ENCODE measurements at places on chromosomes 1 and 21.

- peak; percentile 58 for DNase-seq
Measured at GRCh38 chr1:170692866-170693575, 29.1 kb downstream of the PRRX1 start.

DNA sequence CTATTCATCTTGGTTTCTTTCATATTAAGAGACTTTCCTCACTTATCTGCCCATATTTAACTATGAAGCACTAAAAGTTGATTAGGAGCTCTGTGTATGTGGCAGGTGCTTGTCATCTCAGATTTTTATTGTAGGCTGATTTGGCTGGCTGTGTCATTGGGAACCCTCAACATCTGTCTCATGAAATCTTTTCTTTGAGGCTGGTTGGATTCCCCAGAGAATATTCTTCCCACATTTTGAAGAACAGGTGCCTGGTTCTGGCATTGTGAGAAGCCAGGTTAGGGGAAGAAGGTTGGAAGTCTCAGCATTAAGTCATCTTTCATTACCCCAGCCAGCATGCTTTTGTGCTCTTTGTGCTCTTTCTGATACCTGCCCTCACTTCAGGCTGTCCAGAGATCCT, 37.1 kb downstream of the EEIG2 start:
- DNase-seq, result no peak

- DNase-seq, result peak; percentile 69
Measured at GRCh38 chr1:12439073-12439472, 178.9 kb downstream of the DHRS3 start.

DNA sequence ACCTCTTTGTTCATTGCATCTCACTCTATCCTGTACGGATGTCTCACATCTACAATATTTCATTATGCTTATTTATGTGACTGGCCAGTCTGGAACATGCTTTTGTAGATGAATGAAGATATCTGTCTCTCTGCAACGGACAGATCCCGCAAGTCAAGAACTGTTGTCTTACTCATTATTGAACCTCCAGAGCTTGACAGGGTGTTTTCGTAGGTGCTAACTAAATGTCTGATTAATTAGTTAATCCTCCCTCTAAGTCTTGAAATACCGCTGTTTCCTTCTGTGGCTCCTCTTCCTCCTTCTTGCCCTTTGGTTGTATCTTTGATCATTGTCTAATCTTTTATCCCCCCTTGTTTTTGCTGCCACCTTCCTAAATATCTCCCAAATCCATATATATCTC, 3.2 kb upstream of the C1orf162 start:
- DNase-seq, result no peak

DNA sequence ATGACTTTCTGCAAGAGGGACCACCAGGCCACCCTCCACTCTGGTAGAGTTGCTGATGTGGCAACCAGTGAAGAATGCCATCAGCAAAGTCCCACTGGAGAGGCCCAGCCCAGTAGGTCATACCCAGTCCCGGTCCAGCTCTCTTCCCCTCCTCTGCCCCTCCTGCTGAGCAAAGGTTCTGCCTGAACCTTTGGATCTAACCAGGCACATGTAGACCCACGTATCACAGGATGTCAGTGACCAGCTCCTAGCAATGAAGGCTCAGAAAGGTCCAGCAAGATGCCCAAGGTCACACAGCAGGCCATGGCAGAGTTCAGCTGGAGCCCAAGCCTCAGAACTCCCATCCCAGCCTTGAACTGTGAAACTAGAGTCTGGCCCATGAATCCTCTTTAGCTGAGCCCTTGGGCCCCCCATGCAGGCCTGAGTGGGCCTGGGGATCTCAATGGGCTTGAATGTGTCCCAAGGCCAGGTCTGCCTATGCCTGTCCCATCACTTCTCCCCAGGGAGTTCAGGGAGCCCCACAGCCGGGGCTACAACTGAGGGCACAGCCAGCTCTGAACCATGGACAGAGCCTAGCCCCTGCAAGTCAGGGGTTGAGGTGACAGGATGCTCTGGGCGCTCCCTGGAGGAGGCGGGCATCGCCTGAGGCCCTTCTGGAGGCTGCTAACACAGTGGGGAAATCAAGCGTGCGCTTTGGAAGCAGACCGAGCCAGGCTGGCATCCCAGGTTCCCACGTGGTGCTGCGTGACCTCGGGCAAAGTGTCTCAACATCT, 21.4 kb upstream of the PADI1 start:
- no peak for DNase-seq

GRCh38 chr1:202047977-202048376, 37.6 kb downstream of the ELF3 start:
- DNase-seq, result no peak

DNA sequence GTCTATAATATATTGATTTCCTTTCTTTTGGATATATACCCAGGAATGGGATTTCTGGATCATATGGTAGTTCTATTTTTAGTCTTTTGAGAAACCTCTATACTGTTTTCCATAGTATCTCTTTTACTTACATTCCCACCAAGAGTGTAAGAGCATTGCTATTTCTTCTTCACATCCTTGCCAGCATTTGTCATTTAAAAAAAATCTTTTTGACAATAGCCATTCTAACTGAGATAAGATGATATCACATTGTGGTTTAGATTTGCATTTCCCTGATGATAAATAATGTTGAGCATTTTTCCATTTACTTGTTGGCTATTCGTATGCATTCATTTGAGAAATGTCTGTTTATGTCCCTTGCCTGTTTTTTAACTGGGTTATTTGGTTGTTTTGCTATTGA, 467.4 kb downstream of the COL11A1 start:
- DNase-seq, result peak; percentile 2

GRCh38 chr1:63618011-63618410, 24.8 kb downstream of the PGM1 start:
- peak; percentile 48 for DNase-seq

DNA sequence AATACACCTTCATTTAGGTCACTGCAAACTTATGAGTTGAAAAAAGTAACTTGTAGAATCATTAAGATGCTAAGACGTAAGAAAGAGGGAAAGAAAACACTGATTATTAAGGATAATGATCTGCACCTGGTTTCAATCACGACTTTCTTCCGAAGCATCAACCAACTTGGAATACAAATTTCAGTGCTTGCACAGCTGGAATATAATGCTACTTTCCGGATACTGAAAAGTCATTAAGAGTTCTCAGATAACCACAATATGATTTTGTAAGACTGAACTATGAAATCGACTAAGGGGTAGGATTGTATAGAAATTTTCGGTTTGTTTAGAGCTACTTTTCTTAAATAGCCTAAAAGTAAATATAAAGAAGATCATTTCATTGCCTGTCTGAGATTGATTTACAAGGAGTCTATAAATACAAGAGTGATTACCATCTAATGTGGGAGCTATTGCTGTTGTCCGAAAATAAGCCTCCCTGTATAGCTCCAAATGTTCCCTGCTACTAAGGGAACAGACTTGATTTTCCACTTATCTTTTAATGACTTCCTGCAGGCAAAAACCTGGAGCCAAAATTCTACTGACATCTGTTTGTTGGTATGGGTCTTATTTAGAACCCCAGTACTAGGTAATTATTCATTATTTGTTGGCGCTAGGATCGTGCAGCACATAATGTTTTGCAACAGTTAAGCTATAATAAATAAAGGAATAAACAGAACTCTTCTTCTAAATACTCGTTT, 673.3 kb downstream of the KCNT2 start:
- no peak for DNase-seq

GRCh38 chr1:178388418-178389145, 108.2 kb downstream of the CLEC20A start:
- DNase-seq, result peak; percentile 22

- DNase-seq, result no peak
Measured at GRCh38 chr1:237500566-237500965, 390.2 kb downstream of the ZP4 start.

GRCh38 chr1:95252422-95252821, 18.4 kb downstream of the RWDD3 start:
- no peak for DNase-seq

DNA sequence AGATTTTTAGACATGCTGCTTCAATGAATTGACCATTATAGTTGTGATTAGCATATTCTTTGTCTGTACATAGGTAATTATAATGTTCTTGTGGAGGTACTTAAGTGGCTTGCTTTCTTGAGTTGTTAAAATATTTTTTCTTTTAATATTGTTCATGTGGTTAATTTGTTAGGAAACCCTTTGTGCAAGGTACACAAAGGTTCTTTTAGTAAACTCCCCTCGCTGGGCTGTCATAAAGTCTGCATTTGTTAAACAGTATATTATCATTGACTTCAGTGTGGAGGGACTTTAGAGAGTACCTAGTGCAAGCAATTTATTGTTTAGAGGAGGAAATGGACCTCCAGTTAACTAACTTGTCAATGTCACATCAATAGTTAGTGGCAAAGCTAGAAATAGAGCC, 52.5 kb downstream of the DISP1 start:
- DNase-seq, result no peak

DNA sequence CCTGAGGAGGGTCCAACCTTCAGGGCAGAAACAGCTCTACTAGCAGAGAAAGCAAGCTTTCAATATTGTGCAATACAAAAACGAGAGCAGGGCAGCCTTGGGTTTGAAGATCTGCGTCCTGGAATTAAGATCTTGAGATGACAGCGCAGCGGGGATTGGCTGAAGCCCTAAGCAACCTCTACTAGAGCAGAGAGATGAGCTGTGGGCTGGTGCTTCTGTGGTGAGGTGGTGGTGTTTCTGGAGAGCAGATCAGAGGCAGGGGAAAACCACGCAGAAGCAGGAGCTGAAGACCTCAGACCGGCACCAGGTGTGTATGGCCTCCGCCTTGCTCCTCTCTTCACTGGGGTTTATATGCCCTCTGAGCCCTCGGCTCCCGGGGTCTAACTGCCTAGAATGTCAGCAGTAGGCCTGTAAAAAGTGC, 12.5 kb downstream of the TRAF3IP3 start:
- no peak for DNase-seq

GRCh38 chr1:243497939-243498681, 242.3 kb downstream of the SDCCAG8 start:
- DNase-seq, result no peak

- no peak for DNase-seq
Measured at GRCh38 chr1:8359617-8360481, 41.9 kb downstream of the SLC45A1 start.

DNA sequence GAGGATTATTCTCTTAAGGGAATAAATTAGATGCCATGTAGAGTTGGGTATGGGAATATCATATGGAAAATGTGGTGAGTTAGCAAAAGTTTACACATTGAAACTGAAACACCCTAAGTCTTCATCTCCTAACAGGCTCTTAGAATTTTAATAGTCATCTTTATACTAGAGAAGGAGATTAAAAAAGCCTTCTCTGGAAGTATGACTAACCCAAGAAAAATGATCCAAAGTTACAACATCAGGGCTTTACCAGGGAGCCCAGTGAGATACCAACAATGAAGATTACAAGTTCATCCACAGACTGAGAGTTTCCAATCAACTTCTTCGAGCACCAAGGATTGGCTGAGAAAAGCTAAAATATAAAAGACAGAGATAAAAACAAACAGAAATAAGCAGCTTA, 70.0 kb upstream of the KIAA0040 start:
- DNase-seq, result no peak

- DNase-seq, result no peak
Measured at GRCh38 chr1:112868191-112868590, 87.8 kb downstream of the SLC16A1 start.

GRCh38 chr1:80171631-80172030, 1165.1 kb upstream of the ADGRL4 start:
- no peak for DNase-seq

- no peak for DNase-seq
Measured at GRCh38 chr1:109488201-109488600, 4.5 kb downstream of the ATXN7L2 start.

GRCh38 chr1:64711266-64711665, 33.6 kb upstream of the RAVER2 start:
- DNase-seq, result no peak

GRCh38 chr1:7579016-7579415, 192.1 kb upstream of the VAMP3 start:
- no peak for DNase-seq

DNA sequence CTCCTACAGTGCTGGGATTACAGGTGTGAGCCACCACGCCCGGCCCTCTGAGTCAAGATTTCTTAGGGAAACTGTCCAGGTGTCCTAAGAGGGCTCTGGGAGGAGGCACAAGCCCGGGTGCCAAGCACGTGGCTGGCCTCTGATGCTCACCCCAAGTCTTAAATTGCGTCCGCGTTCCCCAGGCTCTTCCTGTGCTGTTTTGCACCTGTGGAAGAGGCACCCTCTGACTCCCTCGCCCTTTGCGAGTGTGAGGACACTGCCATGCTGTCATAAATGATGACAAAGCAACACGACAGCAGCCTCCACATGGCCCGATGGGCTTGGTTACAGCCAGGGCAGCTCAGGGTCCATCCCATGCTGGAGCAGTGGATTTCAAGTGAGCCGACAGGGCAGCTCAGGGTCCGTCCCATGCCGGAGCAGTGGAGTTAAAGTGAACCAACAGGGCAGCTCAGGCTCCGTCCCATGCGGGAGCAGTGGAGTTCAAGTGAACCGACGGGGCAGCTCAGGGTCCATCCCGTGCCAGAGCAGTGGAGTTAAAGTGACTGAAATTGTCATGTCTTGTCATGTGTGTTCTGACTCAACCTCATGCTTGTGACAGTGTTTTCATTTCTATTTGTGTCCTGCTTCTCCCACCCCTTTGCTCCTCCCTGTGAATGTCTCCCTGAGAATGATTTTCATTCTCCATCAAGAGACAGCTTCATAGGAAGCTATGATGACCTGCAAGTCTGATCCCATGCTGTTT, 33.9 kb downstream of the PCNT start:
- no peak for DNase-seq

DNA sequence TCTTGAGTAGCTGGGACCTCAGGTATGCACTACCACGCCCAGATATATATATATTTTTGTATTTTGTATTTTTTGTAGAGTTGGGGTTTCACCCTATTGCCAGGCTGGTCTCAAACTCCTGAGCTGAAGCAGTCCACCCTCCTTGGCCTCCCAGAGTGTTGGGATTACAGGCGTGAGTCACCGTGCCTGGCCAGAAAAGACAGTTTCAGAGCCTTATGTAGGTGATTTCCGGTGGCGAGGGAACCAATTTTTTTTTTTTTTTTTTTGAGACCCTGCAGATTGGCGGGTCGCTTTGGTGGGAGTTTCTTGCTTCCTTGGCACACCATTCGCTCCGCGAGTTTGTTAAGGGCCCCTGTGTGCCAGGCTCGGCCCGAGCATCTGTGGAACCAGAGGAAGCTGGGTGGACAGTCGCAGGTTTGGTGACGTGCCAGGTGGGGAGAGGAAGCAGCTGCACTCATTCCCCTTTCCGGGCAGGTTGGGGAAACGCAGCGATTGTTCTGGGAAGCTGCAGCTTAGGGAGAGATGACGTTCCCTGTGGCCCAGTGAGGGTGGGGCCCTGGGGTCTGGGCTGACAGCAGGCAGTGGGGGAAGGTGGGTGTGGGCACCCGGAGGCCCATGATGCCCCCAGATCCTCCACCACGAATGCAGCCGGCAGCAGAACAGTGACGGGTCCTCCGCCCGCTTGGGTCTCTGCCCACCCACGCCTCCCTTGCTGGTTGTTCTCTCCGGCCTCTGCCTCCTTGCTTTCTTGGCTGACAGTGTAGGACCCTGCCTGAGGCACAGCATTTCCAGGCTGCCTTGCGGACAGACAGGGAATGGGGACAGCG, 25.1 kb downstream of the SPSB1 start:
- DNase-seq, result peak; percentile 66

DNA sequence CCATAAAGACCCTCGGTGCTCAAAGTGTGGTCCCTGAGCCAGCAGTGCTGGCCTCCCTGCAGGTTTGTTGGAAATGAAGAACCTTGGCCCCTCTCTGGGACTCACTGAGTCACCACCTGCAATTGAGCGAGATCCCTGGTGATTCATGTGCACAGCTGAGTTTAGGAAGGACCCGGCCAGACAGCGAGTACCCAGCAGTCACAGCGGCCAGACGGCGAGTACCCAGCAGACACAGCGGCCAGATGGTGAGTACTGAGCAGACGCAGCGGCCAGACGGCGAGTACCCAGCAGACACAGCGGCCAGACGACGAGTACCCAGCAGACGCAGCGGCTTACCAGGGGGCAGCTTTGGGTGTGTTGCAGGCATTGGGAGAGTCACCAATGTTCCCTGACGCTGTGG, 123.8 kb downstream of the PRDM16 start:
- no peak for DNase-seq
